GM04503 (cell line): ENCODE measurements at places on chromosomes 3 and 15.

DNA sequence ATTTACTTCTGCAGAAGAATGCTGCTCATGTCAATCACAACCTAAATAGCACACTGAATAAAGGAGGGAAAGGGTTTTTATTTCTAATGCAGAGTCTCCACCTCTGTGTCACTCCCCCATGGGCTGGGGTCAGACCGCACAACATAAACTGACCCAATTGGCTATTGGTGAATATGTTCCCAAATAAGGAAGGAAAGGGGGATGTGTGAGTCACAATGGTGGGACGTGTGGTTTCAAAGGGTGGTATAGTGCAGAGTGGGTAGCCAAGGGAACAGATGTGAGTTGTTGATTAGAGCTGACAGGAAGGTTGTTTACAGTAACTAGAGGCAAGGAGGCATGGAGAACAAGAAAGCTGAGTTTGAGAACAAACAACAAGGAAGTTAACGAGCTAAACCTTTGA is 491.8 kb downstream of the ZPLD1 start:
- no peak for DNase-seq

DNA sequence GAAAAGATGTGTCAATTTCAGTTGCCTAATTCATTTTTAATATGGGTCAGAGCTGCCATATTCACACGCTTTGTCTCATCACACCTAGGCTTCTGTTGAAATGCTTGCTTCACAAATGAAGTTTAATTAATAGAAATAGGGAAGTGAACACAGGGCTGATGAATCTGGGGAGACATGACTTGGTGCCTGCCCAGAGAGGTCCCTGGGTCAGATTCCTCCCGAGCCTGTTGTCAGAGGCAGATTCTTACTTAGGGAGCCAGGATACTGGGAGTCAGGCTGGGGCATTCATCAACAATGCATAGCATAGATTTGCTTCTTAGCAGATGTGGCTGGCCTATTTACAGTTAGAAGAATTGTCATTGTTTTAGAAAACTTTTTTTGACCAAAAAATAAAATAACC is 90.6 kb downstream of the CACNA1D start:
- DNase-seq = no peak

DNA sequence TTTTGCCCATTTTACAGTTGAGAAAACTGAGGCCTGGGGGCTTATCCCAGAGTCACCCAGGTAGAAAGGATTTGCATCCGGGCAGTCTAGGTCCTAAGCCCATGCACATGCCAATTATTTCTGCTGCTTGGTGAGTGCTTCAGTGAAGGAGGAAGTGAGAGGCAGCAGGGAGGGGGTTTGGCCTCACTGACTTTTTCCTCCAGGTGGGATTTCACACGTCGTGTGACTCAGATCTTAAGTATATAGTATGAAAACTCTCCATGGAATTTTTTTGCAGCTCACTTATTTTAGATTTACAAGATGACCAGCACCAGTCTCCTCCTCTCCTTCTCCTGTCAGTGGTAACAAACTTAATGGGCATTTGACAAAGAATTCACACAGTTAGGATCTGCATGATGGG is 4.6 kb downstream of the ITGA11 start:
- no peak for DNase-seq

DNA sequence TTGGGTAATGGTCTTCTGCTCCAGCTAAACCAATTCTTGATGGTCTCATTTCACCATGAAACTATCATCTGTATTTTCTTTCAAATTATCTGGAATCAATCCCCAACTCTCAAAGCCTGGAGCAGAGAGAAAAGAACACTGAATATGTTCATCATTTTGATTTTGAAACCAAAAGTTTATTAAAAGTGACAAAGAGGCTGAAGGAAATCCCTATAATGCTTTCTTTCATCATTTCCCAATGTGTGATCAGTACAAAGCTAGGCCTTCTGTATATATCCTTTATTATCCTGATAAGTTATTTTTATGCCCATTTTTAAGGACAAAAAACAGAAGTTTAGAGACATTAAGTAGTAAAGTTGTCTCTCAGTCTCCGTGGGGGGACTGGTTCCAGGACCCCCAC is 50.1 kb upstream of the MBNL1 start:
- no peak for DNase-seq

GRCh38 chr3:13332158-13332557 is 88.0 kb downstream of the NUP210 start:
- DNase-seq = no peak

- no peak for DNase-seq
Measured at GRCh38 chr3:56296361-56296760, 171.9 kb downstream of the ERC2 start.

- no peak for DNase-seq
Measured at GRCh38 chr3:81484520-81484919, 276.9 kb downstream of the GBE1 start.

DNA sequence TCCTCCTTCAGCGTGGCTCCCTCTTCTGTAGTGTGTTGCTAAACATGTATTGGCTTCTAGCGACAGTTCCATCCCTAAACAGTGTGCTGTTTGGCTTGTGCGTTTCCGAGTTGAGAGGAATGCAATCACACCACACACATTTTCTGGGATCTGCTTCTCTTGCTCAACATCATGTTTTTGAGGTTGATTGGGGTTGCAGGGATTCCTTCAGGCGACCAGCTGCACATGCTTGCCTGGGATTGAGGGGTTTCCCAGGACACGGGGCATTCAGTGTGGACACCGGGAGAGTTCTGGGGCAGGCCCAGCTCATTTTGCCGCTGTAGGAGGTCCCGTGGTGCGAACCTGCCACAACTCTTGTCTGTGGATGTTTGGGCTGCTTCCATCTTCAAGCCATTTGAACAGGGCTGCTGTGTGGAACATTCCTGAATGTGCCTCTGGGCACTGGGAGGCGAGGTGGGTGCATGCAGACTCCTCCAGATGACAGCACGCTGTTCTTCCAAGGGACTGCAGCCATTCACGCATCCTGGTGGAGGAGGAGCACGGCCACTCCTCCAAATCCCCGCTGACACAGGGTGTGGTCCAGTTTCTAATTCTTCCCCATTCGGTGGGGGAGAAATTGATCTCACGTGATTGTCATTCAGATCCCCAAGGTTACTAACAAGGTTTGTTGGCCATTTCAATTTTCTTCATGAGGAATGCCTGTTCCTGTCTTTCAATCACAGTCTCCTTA is 82.8 kb downstream of the PLXNA1 start:
- peak; percentile 44 for DNase-seq

DNA sequence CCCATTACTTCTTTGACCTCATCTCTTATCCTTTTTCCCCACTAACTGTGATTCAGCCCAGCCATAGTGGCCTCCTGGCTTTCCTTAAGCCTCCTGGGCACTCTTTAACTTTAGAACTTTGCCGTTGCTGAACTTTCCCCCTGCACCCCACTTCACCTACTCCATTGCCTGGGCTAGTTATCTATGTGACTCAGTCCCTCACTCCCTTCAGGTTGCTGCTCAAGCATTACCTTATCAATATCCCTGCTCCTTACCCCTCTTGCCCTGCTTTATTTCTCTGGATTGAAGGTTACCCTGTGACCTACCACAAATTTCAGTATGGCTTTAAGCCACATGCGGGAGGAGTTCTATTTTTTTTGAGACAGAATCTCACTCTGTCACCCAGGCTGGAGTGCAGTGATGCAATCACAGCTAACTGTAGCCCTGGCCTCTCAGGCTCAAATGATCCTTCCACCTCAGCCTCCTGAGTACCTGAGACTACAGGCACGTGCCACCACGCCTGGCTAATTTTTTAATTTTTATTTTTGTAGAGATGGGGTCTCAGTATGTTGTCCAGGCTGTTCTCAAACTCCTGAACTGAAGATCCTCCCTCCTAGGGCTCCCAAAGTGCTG is 3.4 kb downstream of the MON1A start:
- DNase-seq = no peak

DNA sequence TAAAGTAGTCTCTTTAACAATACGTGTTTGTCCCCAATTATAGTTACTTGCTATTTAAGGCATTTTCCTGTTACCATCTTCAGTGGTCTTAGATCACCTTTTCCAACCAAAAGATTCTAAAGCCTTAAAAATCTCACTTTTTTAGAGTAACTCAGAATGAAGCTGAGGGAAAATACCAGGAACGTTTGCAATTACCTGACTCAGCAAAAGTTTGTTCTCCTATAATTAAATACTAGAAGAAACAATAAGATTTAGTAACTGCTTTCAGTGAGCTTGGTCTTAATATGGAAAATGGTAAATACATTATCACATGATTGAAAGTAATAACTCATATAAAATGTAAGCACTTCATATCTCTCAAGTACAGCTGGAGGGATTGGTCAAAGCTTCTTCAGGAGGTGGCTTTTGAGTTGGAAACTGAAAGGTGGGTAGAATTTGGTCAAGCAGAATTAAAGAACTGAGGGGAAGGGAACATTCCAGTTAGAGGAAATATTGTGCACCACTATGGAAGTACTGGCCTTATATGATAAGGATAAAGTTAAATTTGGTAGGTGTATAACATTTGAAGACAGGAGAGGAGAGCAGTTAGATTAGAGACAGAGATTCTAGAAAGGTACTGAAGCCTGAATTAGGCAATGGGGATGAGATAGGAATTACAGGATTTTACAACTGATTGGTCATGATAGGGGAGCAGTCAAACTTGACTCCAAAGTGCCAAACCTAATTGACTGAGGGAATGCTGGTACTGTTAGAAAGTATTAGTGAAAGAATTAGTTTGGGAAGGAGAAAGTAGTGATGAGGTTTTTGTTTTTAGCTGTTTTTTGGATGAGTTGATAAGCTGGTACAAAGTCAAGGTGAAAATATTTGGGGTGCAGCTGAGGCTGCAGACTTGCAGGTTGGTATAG is 21.9 kb downstream of the TSC22D2 start:
- DNase-seq = no peak

GRCh38 chr3:177300039-177300833 is 103.0 kb upstream of the TBL1XR1 start:
- DNase-seq = no peak

DNA sequence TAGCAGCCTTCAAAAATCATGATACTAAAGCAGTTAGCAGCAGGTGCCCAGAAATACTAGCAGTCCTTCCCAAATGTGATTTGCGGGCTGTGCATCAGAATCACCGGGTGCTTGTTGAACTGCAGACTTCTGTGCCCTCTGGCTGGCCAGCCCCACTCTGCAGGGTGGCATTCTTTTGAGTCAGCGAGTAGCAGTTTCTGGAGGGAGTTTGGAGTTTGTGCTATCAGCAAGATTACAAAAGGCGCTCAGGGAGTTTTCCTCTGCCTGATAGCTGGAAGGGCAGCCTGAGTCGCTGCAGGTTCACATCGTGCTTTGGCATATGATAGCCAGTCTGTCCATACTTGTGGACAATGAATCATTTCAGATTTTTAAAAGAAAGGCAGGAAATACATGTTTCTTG is 57.6 kb downstream of the CLDN11 start:
- no peak for DNase-seq

GRCh38 chr3:56884387-56884786 is 82.6 kb upstream of the ARHGEF3 start:
- no peak for DNase-seq

- no peak for DNase-seq
Measured at GRCh38 chr3:133948131-133948810, 52.6 kb upstream of the RAB6B start.

DNA sequence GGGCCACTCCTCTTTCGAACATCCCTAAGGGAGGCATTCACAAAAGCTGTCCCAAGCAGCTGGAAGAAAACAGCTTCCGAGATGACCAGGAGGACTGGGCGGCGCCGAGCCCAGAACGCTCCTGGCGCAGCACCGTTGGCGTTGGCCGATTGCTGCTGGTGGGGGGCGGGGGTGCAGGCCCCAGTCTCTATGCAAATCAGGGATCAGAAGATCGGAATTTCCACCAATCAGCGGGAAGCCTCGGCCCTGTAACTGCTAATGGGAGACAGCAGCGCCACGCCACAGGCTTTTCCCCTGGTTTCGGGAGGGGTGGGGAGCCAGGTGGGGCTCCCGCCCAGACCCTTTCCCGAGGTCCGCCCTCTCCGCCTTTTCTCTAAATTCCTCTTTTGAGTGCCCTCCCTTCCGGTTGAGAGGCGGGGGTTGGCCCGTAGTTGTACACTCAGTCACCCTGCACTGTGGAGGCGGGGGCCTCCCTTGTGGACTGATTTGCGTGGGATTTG is 27.0 kb downstream of the HMCES start:
- no peak for DNase-seq

DNA sequence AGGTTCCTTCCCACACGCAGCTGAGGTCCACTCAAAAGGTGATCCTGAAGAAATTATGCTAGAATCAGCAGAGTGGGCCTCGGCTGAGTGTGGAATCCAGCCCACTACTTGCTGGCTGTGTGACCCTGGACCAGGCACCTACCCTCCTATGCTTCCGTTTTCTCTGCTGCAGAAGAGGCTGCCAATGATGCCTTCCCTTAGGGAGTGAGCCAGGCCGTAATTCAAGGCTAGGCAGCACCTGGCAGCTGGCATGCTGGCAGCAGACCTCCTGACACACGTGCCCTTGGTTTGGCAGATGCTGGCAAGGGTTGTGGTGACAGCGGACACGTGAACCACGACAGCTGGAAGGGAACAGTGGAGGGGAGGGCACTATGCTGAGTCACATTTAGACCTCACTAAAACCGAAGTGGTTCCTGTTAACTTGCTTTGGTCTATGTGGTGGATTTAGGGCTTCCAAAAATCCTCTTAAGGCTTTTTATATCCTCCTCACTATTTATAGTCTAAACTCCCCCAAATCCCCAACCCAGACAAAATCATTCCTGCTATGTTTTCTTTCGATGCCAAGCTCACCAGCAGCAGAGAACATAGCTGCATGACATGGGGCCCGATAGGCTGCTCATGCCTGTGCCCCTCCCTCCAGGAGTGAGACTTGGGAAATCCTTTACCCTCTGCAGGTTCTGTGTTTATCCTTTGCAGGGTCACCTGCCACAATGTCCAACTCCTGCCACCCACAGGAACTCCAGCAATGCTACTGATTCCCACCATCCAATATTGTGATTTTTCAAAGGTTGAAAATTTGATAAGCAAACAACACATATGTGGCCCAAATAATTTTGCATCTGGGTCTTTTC is 10.6 kb upstream of the PCSK6 start:
- no peak for DNase-seq

GRCh38 chr3:141724186-141724585 is 13.9 kb upstream of the RNF7 start:
- no peak for DNase-seq

- no peak for DNase-seq
Measured at GRCh38 chr3:42140665-42141203, 49.6 kb downstream of the TRAK1 start.

DNA sequence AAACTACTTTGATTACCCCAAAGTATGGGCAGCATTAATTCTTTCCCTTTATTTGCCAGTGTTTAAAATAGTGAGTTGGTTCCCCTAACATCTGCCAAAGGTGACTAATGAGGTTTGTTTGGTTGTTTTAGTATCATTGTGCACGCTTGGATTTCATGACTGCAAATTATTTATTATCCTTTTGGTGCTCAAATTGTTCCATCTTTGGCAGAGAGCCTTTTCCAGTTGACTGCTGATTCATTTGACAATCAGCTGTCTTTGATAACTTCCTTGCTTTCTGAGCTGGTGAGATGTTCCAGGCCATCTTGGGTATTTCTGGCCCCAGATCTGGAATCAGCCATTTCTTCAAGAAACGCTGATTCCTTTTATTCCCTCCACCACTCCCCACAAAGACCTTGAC is 8.9 kb downstream of the DLEC1 start:
- DNase-seq = no peak

- no peak for DNase-seq
Measured at GRCh38 chr3:99602183-99602582, 36.2 kb upstream of the COL8A1 start.
